T-helper 2 cell (primary cell): ENCODE measurements at places on chromosomes 16 and 17.

GRCh38 chr16:19936441-19936840 is 51.8 kb upstream of the GPRC5B start:
- no peak for DNase-seq

DNA sequence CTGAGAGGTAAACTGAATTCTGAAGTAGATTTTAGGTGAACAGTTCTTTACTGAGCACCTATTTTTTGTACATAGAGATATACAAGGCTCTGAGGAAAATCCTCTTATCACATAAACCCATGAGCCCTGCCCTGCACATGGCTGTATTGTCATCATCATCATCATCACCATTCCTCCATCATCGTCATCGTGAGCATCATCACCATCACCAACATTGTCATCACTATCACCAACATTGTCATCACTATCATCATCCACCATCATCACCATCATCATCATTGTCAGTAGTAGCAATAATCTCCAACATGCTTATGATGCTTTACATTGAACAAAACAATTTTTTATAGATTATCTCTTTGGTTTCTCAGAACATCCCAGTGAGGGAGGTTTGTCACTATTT is 20.7 kb downstream of the ASIC2 start:
- no peak for DNase-seq

GRCh38 chr16:9308356-9308801 is 216.9 kb downstream of the HAPSTR1 start:
- DNase-seq, result no peak

DNA sequence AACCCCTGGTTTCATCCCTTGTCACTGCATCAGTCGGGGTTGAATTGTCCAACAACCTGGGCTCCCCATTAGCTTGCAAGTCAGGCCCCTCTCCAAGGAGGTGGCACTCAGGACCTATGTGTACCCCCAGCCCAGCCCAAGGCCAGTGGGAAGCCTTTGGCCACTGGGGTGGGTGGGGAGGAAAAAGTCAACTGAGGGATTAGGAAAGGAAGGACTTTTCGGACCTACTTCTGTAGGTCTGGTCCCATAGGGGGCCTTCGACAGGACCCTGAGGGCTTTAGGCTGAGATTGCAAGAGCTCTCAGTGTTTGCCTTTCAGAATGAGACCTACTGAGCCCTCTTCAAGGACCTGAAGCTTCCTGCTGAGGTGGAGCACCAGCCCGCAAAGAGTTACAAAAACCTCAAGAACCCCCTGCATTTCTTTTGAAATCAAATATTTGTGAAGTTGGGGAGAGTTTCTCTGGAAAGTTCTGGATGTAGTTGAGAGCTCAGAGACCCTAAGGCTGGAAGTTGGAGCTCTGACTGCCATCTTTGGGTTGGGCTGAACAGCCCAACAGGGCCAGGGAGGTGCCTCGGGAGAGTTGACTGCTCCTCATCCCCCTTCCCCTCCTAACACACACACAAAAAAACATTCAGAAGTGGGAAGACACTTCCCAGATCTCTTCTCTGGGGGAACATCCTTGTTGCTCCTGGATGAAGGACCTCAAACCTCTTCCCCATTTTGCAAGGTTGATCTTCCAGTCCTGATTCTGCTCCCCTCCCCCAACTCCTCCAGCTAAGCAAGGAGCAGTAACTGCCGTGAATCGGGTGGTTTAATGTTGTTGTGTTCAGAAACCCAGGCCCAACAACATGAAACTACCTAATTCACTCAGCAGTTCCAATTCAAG is 5.8 kb upstream of the HOXB9 start:
- no peak for DNase-seq

GRCh38 chr17:67652433-67652832 is 65.3 kb upstream of the NOL11 start:
- DNase-seq, result no peak

- DNase-seq, result no peak
Observed at GRCh38 chr17:70169709-70170597, 621 bp downstream of the KCNJ2 start.

GRCh38 chr17:80948019-80948975 is 43.3 kb upstream of the CHMP6 start:
- DNase-seq, result no peak

- peak; percentile 72 for DNase-seq
Observed at GRCh38 chr17:82424001-82424862, 5.8 kb upstream of the OGFOD3 start.

GRCh38 chr16:31382485-31383161 is 10.5 kb upstream of the ITGAD start:
- peak; percentile 25 for DNase-seq

GRCh38 chr16:68319185-68319908 is 8.5 kb downstream of the PRMT7 start:
- DNase-seq, result no peak

DNA sequence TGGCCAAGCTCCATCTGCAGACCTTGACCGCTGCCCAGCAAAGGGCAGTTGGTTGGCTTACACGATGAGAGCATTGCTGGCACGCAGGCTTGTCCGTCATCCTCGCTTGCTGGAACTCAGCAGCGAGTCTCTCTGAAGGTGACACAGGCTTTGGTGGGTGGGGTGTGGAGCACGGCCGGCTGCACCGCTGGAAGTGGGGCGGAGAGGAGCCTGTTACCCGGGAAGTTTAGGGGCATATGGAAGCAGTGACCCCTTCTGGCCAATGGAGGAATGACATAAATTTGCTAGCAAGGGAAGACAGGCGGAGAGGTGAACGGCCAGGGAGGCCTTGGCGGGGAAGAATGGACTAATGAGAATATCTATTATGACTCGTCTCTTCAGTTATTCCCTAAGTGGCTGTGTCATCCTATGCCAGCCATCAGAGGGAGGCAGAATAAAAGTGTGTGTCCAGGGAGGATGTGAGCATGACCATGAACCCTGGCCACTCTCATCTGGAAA is 65.9 kb upstream of the SDK2 start:
- peak; percentile 24 for DNase-seq

- DNase-seq, result no peak
Observed at GRCh38 chr17:75367312-75367711, 38.2 kb downstream of the GRB2 start.

DNA sequence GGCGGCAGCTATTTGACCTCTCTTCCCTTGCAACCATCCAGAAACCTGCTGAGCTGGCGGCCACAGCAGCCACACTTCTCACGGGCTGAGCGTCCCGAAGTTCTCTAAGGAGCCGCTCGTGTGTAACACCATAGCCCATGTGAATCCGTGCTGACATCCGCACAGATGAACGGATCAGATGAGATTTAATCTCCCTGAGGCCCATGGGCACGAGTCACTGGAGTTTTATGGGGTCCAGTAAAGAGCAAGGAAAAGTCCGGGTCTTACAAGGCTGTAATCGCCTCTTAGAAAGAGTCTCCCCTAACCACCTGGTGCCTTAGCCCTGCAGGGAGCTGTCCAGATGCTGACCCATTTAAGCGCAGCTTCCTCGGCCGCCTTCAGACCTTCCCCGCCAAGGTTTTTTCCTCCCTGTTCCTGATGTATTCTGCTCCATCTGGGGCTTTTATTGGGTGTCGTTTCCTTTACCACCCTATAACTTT is 5.5 kb upstream of the CACNG5 start:
- DNase-seq, result no peak

DNA sequence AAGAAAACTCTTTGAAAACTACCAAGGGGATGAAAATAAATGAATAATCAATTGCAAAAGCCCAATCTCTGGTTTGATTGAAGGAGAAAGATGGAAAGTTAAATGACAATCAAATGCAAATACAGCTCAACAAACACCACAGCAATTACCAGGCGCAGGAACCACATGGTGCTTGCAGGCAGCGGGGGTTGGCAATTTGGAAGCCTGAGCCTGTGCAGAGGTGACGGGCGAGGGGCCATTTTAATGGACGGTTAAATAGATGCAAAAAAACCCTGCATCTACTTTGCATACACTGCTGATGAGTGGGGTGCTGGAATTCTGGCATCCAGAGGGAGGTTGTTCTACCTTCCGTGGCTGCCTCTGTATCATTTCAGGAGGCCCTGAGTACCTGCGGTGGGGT is 4.8 kb upstream of the SEZ6 start:
- DNase-seq, result no peak

DNA sequence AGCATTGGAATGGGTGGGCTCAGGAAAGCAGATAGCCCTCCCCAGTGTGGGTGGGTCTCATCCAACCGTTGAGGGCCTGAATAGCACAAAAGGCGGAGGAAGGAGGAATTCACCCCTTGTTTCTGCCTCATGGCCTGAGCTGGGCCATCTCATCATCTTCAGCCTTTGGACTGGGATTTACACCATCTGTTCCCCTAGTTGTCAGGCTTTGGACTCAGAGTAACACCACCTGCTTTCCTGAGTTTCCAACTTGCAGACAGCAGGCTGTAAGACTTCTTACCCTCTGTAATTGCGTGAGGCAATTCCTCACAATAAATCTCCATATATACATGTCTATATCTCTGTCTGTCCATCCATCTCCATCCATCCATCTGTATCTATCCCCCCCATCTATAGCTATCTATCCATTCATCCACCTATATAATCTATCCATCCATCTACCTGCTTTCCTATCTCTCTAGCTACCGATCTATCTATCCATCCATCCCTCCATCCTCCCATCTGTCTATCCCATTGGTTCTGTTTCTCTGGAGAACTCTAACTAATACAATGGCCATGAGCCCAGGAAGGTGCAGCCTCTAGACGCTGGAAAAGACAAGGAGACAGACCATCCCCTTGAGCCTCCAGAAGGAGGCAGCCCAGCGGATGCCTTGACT is 21.3 kb downstream of the DNAH17 start:
- no peak for DNase-seq

DNA sequence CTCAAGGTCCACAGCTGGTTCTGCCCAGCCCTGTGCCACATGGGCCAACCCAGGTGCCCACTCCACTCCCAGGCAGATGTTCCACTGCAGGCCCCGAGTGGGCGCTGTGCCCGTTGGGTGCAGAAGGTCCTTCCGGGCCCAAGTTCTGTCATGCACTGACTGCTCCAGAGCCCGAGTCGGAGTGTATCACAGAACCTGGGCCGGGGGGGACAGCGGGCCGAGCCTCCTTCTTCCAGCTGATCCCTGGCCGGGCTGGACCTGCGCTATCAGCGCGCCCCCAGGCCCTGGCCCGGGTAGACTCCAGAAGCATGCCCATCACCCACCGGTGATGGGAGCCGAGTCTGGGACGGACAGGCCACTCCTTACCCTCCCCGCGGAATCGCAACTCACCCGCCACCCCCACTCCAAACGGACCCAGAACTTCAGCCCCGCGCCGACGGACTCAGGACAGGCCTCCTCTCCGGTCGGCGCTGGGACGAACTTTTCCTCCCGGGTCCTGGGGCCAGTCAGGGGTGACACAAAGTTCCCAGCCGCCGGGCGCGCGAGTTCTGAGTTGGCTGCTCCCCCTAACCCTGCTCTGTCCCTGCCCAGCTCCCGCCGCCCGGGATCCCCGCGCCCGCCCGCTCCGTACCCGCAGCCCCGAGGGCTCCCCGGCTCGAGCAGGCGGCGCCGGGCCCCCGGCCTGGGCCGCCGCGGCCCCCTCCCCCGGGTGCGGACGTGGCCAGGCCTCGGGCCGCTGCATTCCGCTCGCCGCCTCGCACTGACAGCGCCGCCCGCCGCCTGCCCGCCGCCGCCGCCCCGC is at the start of gene COPZ2:
Gene COPZ2, minus strand, starts transcription at position 762 of the 802 bp plus-strand sequence. Its CDS starts 20 bp downstream, at position 742.
- peak; percentile 41 for DNase-seq

- peak; percentile 56 for DNase-seq
Observed at GRCh38 chr17:49694847-49695697, 12.7 kb downstream of the SLC35B1 start.

- DNase-seq, result no peak
Observed at GRCh38 chr16:85900027-85900792, 1.2 kb downstream of the IRF8 start.

GRCh38 chr16:19338335-19338734 is 52.8 kb downstream of the CLEC19A start:
- no peak for DNase-seq

DNA sequence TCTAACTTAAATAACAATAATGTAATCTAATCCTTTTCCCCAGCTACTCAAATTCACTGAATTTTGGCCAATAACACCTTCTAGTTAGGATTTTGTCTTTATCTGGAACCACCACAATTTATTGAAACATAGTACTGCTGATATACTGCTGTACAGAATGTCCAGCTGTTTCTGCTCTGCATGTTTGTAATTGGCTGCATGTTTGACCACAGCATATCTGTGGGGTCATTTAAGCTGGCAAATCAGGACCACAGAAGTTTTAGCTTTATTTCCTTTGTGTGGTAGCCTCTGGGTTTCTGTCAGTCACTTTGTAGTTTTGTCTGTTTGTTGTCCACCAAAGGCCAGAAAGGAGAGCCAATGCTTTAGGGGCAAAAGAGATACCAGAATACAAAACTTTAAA is 22.2 kb upstream of the RAB11FIP4 start:
- DNase-seq, result no peak
